ENCODE measurements at places on chromosomes 4 and X.
A peak's percentile ranks its signal among the peaks of the same experiment; 100 is the strongest.

DNA sequence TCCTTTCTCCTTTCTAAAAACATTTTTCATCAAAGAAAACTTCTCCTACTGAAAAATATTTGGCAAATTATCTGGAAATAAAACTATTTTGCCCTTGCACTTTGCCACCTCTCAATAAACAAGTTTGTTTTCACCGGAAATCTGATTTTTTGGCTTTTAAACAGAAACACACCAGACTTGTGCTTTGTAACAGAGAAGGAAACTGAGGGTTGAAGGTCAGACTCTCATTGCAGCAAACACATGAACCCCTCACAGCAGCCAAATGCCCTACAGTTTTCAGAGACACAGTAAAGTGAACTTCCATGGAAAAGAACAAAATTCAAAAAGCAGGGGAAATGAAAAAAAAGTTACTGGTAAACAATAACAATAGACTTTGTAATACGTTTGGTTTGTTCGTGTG lies 95.6 kb upstream of the WDR17 start:
- DNase-seq: no peak

DNA sequence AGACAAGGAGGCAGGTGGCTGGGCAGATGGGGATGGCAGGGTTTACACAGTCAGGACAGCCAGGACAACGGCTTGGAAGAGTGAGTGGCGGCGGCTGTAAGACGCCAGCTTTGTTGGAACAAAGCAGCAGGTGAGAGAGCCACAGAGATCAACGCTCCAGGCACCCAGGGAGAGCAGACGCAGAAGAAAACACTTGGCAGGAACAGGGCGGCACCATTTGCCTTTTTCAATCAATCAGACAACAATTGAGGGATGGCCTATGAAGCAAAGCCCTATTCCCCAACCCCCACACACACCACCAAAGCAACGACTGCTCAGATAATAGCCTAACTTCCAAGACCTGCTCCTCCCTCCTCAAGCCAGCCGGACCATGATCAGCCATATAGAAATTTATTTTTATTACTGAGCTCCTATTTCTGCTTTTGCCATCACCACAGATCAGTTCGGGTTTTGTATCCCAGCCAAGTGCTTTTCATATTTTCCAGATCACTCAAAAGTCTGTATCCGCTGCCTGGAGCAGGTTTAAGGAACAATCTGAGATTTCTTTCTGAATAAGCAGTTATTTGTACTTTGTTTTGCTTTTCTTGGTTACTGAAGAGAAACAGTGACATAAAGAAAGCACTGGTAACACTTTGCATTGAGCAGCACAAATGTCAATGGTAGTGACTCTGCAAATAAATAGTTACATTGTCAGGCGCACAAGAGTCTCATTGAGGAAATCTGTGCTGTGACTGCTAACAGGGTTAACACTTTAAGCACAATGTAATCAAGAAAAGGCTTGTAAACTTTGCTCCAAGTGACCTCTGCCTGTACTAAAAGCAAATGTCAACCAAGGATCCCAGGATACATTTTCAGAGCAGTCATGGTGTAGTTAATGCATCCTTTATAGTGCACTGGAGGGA lies 81.8 kb upstream of the RBPJ start:
- DNase-seq: no peak

GRCh38 chrX:152537373-152537772 lies 86.3 kb upstream of the GABRA3 start:
- no peak for DNase-seq

- no peak for DNase-seq
Measured at GRCh38 chr4:23269566-23269965, 576.8 kb downstream of the GBA3 start.

- DNase-seq: no peak
Measured at GRCh38 chrX:13463608-13464007, 105.8 kb upstream of the EGFL6 start.

DNA sequence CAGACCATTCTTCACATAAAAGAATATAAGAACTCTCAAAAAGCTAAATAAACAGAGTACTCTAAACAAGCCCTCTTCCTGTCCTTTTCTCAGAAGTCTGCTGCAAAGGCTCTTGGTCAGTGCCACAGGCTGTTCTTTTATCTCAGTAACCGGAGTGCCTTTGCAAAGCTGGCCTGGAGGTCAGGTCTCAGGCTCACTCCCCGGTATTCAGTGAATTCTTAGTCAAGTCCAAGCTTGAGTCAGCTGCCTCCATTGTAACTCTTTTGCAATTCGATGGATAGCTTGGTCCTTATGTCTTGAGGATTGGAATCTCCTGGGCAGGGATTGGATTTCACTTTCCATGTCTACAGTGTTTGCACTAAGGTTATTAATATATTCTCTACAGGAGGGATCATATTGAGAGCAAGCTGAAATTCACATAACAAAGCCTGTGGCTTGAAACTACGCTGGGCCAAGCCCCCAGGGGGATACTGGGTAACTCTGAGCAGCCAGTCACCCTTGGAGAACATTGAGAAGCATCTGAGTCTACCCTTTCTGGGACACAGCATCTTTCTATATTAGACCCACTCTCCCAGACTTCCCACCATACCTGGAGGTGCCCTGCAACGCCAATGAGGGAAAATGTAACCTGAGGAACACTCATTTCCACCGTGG lies 10.0 kb upstream of the HS6ST2 start:
- no peak for DNase-seq

DNA sequence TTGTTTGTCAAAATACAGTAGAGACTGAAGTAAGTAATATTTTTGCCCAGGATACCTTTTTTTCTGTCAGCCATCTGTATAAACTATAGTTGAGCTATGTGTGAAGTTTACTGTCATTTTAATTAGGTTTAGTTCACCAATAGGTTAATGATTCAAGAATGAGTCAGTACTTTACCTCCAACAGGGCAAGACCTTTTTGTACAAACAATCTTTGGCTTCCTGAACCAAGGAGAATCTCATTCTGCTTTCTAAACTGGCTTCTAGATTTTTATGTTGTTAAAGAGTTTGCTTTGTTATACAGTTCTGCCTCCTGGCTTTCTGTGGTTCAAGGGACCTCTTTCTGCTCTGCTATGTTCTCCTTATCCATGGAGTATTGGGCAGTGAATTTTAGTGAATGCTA lies 412.0 kb upstream of the NR3C2 start:
- no peak for DNase-seq

GRCh38 chr4:38821739-38822138 lies 17.1 kb upstream of the TLR1 start:
- no peak for DNase-seq

- no peak for DNase-seq
Measured at GRCh38 chr4:101967697-101968346, 177.3 kb downstream of the BANK1 start.

- no peak for DNase-seq
Measured at GRCh38 chr4:17567271-17567670, 9.7 kb upstream of the LAP3 start.

GRCh38 chr4:186190581-186191199 lies 677 bp upstream of the CYP4V2 start:
- DNase-seq: peak; percentile 31

DNA sequence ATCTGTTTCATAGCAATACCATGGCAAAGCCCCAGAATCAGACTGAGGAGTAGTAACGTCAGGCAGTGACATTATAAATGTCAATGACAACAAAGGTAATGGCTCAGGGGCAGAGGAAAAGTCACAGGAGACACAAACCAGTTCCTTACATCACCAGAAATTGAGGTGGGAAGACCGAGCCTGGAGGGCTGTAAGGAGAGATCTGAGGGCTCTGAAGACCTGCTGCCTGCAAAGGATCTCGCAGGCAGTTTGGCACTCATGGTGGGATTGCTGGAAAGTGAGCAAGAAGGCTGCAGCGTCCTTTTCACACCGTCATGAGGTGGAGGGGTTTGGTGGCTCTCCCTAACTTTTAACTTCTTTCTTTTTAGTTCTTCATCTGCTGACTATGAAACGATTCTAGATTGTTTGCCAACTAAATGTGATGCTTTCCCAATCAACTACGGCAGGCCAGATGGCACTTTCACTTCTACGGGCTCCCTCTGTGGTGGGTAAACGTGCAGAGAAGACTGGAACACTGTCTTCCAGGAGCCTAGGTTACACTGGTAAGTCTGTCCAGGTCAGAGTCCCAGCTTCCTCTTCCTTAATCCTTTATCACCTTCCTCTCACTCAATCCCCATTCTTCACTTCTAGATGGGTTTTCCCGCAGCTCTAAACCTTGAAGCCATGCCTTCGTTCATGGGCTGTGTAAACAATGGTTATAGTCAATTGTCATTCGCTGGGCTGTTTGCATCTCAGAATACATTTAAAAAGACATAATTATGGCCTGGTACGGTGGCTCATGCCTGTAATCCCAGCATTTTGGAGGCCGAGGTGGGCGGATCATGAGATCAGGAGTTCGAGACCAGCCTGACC lies 58.2 kb downstream of the TBC1D9 start:
- DNase-seq: no peak

GRCh38 chr4:147057611-147058190 lies 112.0 kb upstream of the TTC29 start:
- DNase-seq: no peak

- no peak for DNase-seq
Measured at GRCh38 chrX:150982235-150982787, 824 bp upstream of the HMGB3 start.
